ENCODE measurements at places on chromosomes 16 and 17.

- peak; percentile 80 for DNase-seq
These were observed 20.5 kb downstream of the CLEC16A start for GRCh38 chr16:10964891-10965326.

DNA sequence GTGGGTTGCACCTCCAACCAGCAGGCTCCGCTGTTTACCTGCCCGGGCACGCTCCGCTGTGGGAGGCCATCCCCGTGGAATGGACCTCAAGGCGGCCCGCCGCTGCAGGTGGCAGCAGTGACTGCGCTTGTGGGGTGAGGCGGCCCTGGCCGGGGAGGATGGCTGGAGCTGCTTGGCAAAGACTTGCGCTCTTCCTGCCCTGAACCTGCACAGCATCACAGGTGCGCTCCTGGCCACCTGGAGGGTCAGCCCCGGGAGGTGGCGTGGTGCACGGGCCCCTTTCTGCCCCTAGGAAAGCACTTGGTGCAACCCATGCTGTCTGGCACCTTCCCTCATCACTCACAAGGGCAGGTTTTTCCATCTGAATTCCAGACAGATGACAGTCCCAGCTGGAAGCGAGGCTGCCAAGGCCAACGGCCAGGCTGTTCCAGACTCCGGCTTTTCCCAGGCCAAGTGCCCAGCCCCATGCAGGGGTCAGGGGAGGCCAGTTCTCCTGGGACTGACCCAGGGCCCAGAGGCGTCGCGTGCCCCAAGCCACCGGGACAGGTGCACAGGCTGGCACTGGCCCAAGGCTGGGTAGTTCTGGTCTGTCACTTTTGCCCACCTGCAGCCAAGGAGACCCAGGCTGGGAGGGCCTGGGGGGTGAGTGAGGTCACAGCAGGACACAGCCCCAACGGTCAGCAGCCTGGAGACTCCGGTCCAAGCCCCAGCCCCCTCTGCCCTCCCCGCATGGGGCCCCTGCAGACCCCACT lies 13.3 kb downstream of the UTS2R start:
- DNase-seq: no peak

DNA sequence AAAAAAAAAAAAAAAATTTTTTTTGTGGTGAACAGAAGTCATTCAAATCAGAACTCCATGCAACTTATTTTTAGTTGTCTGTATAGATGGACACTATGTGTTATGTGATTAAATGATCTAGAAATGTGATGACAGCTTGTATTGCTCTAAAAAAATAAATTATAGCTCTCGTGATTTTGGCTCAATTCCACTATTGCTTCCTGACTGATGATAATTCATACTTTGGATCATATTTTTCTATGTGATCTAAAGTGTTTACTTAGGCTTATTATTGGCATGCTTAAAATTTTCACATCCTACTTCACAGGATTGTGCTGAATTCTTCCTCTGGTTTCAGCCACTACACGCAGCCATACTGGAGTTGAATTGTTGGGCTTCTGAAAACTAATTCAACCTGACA lies 76.8 kb downstream of the RPGRIP1L start:
- DNase-seq: no peak

DNA sequence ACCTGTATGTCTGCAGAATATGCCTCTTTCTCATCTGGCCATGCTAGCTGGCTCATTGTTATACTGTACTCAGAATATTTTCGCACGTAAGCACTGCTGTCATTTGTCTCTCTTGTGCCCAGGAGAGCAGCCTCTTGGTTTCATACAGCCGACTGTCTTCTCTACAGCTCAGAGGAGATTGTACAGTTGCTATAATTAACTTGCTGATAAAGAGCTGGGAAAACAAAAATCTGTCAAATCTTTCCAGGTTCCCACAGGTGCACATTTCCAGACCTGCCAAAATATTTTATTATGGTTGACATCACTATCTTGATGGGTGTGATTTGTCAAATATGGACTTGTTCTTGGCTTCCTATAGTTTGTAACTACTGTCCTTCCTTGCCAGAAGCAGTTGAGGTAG lies 122.7 kb downstream of the FTO start:
- DNase-seq: no peak

GRCh38 chr16:25079637-25080378 lies 31.7 kb upstream of the LCMT1 start:
- DNase-seq: no peak

Measured in natural killer cell (primary cell).